Fibroblast of mammary gland (primary cell): ENCODE measurements at places on chromosomes 2 and 18.

- no peak for DNase-seq
Observed at GRCh38 chr2:206218796-206219499, 55.5 kb upstream of the ZDBF2 start.

GRCh38 chr2:194232600-194232999 is 1424.4 kb upstream of the SLC39A10 start:
- no peak for DNase-seq

GRCh38 chr2:71576541-71576940 is 123.2 kb downstream of the DYSF start:
- DNase-seq: no peak

GRCh38 chr2:194054313-194054712 is 1602.7 kb upstream of the SLC39A10 start:
- no peak for DNase-seq

DNA sequence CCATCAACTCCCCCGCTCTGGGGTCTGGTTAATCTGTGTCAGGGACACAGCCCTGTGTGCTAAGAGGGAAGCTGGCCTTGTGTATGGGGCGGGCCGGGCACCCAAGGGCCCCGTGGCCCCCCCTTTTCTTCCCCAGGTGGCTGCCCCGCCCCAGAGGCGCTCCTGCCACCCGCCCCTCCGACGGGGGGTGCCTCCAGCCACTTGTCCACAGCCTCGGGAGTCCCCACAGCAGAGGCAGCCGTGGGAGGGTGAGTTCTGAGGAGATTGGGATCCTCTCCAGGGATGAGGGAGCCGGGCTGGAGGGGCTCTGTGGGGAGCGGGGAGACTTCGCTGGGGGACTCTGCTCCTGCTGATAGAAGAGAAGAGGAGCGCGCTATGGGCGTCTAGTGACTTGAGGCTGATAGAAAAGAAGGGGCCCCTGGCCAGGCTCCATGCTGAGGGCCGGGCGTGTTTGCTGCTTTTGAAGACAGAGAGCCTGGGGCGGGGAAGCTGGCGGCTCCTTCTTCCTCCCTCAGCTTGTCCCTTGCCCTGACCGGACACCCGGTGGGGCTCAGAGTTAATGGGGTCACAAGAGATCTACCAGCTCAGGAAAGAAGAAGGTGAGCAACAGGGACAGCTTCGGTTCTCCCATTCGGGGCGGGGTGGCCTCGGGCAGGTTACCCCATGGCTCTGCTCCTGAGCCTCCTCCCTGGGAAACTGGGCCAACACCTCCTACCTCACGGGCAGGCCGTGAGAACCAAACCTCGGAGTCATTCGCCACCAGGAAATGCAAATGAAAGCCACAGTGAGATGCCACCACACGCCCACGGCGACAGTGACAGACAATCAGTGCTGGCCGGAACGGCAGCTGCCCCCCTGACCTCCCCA is 89.4 kb upstream of the TAF1B start:
- no peak for DNase-seq

GRCh38 chr2:15956751-15957736 is 16.7 kb downstream of the MYCN start:
- DNase-seq: no peak

- DNase-seq: peak; percentile 39
Observed at GRCh38 chr2:19949071-19949470, 40.8 kb downstream of the WDR35 start.

DNA sequence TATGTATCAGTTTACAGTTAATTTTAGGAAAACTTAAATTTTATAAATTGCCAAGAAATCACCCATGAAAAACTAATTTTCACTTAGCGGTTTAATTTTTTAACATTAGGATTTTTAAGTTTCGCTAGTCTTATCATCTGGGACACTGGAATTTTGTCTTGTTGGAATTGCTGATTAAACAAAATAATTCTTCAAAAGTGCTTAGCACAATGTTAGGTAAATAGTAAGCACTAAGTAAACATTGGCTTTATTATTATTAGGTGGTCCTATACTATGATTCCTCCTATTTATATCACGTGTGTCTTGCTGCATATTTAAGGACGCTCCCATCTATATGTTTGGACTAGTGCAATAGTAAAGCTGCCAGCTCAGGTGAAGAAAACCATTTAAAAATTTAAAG is 54.6 kb upstream of the MAP4K3 start:
- DNase-seq: no peak

GRCh38 chr2:55809875-55810621 is 113.5 kb downstream of the EFEMP1 start:
- DNase-seq: peak; percentile 85

GRCh38 chr2:237120916-237121315 is 35.2 kb downstream of the COPS8 start:
- DNase-seq: peak; percentile 33

DNA sequence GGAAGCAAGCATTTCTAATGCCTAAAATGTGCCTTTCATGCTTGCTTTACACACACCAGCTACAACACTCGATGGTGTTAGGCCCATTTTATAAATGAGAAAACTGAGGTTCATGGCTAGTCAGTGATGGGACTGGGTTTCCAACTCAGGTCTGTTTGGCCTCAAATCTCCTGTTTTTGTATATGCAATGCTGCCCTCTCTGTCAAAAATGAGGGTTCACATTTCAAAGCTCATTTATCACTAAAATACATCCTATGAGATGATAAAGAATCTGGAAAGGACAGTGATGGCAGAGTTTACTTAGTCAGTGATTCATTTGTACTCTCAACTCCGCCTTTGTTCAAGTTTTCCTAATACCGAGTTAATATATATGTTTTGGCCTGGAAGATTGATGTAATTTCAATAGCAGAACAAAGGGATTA is 92.3 kb downstream of the KCTD1 start:
- DNase-seq: peak; percentile 32
